GDM1 (cell line): ENCODE measurements at places on chromosomes 12 and 14.

DNA sequence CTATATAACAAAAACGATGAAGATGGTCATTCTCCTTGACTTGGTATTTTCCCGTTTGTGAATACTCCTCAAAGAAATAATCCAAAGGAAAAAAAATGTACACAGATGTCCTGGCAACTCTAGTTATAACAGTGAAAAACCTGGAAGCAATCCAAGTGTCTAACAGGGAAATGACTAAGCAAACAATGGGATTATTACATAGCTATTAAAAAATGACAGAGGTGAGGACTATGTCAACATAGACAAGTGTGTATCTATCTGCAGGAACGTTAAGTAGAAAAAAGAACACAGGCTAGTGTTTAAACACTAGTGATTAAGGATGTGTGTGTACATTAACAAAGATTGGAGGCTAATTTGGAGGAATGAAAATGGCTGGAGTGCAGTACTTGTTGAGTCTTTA lies 5.9 kb upstream of the APOLD1 start:
- no peak for DNase-seq

GRCh38 chr12:114735680-114736374 lies 51.9 kb upstream of the TBX3 start:
- no peak for DNase-seq

GRCh38 chr12:3713483-3713882 lies 39.4 kb downstream of the CRACR2A start:
- no peak for DNase-seq

- no peak for DNase-seq
Observed at GRCh38 chr12:124761056-124761455, 102.6 kb downstream of the SCARB1 start.

DNA sequence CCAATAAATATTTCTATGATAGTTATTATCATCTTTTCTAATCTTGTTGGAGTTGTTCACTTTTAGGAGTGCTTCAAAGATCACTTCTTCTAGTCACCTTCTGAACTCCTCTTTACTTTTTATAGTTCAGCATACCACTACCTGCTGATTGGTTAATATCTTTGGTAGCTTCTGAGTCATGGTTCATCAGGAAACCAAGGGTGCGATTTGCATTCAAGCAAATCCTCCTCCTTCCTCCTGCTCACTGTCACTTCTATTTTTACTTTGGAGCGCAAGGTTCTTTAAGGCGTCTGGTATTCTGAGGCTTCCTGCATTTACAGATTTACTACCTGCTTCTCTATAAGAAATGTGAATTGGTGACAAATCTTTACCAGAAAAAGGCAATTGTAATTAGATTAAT lies 24.0 kb downstream of the SYT1 start:
- DNase-seq = peak; percentile 38

DNA sequence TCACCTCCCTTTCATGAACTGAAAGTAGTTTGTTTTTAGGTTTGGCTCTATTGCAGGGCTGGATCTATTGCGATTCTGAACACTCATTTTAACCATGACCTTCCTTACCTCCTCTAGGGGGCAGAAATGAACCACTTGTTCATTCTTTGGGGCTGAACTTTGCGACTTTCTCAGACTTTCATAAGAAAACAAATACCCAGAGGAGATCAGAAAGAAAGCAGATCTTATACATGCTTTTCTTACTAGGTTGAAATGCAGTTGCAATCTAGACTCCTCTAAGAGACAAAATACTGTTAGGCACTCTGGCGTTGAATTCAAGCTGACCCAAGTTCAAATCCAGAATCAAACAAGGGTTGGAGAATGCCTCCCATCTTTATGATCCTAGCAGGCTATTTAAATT lies 32.6 kb upstream of the PLEKHG3 start:
- peak; percentile 63 for DNase-seq
